SW 1271 (cell line): ENCODE measurements at places on chromosomes 11 and 22.
A peak's percentile ranks its signal among the peaks of the same experiment; 100 is the strongest.

DNA sequence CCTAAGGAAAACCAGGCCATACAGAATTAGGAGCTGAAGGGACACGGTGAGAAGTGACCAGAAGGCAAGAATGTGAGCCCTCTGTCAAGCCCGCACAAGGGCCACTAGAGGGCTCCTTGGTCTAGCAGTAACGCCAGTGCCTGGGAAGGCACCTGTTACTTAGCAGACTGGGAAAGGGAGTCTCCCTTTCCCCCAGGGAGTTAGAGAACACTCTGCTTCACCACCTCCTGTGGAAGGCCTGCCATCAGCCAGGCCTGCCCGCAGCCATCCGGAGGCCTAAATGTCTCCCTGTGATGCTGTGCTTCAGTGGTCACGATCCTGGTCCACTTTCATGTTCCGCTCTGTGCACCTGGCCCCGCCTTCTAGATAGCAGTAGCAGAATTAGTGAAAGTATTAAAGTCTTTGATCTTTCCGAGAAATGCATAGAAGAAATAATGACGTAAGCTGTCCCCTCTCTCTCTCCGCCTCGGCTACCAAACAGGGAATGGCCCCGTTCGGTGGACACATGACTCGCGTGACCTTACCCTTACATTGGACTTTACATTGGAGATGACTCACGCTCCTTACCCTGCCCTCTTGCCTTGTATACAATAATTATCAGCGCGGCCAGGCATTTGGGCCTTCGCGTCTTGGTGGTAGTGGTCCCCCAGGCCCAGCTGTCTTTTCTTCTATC is 10.7 kb upstream of the GSTP1 start:
- peak; percentile 51 for DNase-seq

DNA sequence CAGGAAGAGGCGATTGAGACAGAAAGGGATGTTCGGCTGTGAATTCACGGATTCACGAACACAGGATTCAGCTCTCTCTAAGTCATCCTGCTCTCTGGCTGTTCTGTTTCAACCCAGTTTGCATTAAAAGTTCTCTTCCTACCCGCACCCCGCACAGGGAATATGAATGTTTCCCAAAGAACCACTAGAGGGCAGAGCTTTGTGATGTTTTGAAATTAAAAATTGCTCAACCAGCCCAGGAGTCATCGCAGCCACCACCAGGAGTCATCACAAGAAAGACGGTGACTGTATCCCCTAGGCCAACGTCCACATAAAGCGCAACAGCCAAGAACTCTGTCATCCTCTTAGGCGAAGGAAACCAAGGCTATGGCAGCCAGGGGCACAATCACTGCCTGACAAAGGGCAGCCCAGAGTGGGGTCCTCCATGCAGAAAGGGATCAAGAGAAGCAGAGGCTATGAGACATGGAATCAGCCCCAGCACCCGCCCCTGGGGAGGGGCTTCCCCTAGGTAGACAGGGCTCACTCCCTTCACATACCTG is 122.4 kb downstream of the WT1 start:
- peak; percentile 31 for DNase-seq

- DNase-seq: no peak
These were observed 6.7 kb upstream of the RAB3IL1 start for GRCh38 chr11:61924064-61924455.

- DNase-seq: no peak
These were observed 1051.2 kb downstream of the TBC1D22A start for GRCh38 chr22:47813661-47814060.

DNA sequence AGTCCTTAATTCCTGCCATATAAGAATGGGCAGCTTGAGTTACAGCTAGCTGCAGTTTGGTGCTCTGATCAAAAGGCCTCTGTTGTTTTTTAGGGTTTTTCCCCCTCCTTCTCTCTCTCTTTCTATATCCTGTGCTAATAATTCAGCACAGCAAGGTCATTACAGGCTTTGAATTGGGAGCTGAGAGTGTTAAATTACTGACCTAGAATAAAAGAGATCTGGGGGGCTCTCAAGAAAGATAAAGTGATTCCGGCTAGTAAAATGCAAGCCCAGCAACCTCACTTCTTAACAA is 84.9 kb downstream of the CSTPP1 start:
- no peak for DNase-seq

- DNase-seq: no peak
These were observed 1.9 kb upstream of the SCARF2 start for GRCh38 chr22:20439556-20439927.

DNA sequence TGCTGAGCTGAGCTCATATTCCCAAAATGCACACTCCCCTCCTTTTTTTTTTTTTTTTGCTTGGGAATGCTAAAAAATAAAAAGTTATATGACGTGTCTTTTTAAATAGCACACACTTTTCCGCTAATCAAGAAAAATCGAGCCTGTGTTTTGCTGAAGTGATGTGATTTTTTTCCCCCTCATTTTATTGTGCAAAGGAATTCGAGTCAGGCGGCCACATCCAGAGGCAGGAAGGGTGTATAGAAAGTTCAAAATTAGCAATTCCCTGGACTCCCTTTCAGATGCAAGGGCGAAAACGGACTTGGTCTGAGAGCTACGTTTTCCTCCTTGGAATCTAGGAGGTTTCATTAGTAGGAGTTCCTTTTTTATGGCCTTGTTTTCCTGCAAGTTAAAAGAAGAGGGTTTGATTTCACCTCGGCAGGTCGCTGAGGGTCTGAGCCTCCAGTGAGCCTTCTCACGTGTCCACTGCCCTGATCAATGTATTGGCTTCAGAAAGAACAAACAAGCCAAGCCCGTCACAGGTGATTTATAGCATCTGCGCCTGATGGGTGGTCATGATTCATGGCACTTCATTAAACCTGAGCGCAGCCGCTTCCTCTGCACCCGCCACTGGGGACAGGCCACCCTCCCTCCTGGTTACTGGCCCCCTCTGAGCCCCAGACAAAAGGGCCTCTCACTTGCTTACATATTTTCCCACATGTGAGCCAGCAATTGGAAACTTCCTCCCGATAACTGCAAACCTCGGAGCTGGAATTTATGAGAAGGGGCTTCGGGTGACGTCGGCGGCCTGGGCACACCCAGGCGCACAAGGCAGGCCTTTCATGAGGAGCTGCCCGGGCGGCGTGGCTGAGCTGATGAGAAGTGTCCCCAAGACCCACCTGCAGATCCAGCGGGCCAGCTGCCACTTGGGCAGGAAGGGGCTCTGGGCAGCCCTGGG is 64.4 kb upstream of the LINC01488 start:
- DNase-seq: no peak

DNA sequence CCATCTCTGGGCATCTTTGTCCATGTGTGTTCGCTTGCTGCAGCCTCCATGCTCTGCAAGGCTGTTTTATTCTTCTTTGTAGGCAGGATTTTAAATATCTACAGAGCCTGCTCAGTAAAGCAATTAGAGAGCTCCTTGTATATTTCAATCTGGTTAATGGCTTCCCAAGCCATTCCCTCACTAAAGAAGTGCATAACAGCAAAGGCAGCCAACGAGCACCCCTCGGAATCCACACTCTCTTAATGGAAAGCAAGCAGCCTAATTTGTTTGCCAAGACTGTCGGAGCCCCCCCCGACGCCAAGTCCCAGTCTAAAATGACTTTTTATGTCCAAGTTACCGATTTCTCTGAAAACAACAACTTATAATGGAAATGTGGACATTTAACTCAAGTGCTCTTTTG is 123.6 kb downstream of the ARL14EP start:
- no peak for DNase-seq

DNA sequence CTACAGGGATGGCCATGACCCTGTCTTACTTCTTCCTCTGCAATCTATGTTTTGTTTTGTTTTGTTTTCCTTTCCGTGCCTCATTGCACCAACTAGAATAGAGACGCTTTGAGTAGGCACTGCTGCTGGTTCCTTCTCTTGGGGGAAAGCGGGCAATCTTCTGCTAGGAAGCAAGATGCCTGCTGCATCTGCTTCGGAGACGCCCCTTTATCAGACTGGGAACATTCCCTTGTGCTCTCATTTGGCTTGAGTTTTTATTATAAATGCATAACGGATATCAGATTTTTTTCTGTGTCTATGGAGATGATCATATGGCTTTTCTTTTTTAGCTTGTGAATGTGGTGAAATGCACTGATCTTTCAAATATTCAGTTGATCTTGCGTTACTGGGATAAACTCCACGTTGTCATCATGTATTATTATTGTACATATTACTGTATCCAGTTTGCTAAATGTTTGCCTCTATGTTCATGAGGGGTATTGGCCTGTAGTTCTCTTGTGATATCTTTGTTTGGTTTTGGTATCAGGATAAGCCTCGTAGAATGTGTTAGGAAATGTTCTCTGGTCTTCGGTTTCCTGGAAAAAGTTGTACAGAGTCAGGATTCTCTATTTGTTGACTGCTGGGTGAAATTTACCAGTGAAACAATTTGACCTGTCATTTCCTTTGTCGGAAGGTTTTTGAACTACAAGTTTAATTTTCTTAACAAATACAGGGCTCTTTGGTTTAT is 23.4 kb upstream of the KRTAP5-6 start:
- DNase-seq: no peak

DNA sequence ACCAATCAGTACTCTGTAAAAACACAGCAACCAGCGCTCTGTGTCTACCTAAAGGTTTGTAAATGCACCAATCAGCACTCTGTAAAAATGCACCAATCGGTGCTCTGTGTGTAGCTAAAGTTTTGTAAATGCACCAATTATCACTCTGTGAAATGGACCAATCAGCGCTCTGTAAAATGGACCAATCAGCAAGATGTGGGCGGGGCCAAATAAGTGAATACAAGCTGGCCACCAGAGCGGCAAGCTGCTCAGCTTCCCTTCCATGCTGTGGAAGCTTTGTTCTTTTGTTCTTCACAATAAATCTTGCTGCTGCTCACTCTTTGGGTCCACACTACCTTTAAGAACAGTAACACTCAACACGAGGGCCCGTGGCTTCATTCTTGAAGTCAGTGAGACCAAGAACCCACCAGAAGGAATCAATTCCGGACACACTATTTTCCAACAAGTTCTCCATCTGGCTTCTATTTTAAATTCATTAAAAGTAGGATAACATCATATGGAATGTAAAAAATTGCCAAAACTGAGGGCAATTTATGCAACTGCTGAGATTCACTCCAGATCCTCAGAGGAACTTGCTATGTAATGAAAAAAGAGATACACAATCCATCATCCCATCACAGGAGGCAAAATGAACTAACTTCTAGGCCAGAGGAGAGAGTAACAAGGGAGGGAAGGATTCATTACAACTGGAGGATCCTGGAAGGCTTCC is 3.1 kb upstream of the PANX1 start:
- DNase-seq: no peak

GRCh38 chr11:45880772-45881570 is 4.5 kb upstream of the MAPK8IP1 start:
- no peak for DNase-seq

DNA sequence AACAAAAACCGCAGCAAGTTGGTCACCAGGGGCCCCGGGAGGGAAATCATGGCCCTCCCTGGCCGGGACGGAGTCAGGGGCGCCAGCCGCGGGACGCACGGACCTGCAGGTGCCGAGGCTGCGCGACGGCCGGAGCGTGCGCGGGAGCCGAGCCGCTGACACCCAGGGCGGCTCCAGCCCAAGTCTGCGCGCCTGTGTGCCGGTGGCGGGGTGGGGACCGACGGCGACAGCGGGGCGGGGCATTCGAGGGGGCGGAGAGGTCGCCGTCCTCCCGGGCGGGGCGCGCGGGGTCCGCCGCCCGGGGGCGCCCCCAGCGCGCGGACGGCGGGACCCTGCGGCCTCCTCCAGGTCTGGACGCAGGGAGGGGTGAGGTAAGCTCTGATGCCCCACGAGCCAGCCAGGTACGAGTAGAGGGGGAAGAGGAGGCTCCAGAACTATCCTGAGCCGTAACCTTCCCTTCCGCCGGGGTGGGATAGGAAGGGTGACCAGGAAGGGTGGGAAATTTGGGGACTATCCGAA is at the start of gene ESAM:
ESAM (minus strand) TSS at position 186 of the 519 bp plus-strand sequence; CDS start at position 50, 136 bp downstream.
- DNase-seq: peak; percentile 27

- DNase-seq: no peak
These were observed 2093.5 kb downstream of the LRRC4C start for GRCh38 chr11:39365809-39366436.

DNA sequence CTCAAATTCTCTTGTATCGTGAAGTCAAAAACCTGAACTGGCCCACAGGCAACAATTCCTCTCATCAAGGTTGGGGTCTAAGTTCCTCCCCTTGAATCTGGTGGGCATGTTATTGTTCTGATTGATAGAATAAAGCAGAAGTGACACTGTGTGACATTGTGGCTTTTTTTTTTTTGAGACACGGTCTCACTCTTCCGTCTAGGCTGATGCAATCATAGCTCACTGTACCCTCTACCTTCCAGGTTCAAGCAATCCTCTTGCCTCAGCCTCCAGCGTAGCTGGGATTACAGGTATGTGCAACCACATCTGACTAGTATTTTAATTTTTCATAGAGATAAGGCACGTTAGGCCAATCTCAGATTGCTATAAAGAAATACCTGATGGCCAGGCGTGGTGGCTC is 8.9 kb upstream of the PELI3 start:
- no peak for DNase-seq

DNA sequence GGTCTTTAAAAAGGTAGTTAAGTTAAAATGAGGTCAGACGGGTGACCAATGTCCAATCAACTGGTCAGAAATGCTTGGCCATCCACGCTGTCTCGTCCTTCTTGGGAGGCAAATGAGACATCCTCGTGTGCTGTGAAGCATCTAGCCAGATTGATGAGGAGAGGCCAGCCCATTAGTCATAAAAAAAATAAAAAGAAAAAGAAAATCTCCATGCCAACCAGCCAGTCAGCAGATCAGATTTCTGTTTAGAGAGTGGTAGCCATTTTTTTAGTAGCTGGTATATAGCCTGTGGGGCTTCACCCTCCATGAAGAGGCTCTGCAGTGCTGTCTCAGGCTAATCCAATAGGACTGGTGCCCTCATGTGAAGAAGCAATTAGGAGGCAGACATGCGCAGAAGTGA is 343.1 kb upstream of the SYN3 start:
- DNase-seq: no peak

DNA sequence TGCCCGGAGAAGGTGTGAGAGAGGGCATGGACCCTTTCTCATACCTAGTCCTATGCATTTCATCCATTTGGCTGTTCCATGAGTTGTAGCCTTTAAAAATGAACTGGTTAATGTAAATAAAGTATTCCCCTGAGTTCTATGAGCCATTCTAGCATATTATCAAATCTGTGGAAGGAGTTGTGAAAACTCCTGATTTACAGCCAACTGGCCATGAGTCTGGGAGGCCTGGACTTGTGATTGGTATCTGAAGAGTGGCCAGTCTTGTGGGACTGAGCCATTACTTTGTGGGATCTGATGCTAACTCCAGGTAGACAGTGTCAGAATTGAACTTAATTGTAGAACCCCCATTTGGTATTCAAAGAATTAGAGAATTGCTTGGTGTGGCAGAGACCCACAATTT is 48.4 kb downstream of the FAM118A start:
- DNase-seq: no peak
